ENCODE measurements at places on chromosomes 12 and 14.
A peak's percentile ranks its signal among the peaks of the same experiment; 100 is the strongest.

- DNase-seq, result no peak
- H3K36me3 ChIP-seq, result no peaks in the 10 kb centered on the region
- no peak overlapping the region for H3K4me3 ChIP-seq
- no peaks in the 10 kb centered on the region for H3K27me3 ChIP-seq
- H3K27ac ChIP-seq, result no peak overlapping the region
- H3K4me1 ChIP-seq, result no peaks in the 10 kb centered on the region
These were observed 93.9 kb upstream of the DIO3 start for GRCh38 chr14:101467181-101467926.

DNA sequence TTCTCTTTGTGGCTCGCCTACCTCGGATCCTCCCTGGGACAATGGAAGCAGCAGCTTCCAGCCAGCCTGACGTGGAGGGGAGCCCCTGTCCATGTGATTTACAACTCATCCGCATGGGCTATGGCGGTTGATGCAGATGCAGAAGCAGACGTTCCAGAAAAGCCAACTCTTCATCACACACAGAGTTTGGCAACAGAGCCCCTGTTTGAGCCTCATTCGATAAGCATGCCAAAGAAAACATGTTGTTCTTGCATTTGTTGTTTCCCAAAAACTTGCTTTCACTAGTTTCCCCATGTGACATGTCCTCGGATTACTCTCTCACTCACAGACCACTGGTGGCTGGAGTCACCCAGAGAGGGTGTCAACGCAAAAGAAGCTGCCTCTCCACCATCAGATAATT lies 16.4 kb upstream of the TC2N start:
- no peak overlapping the region for H3K4me3 ChIP-seq
- H3K27ac ChIP-seq, result peak overlapping the region; percentile 25
- DNase-seq, result peak; percentile 81
- peaks cover 44% of the 10 kb centered on the region for H3K4me1 ChIP-seq
- H3K27me3 ChIP-seq, result no peaks in the 10 kb centered on the region
- peaks cover 26% of the 10 kb centered on the region for H3K36me3 ChIP-seq

- DNase-seq, result no peak
- no peak overlapping the region for H3K27ac ChIP-seq
- H3K36me3 ChIP-seq, result no peaks in the 10 kb centered on the region
- no peak overlapping the region for H3K4me3 ChIP-seq
These were observed 102.9 kb downstream of the ADCK1 start for GRCh38 chr14:77902811-77903210.

GRCh38 chr14:46197856-46198255 lies 453.7 kb downstream of the RPL10L start:
- H3K4me1 ChIP-seq, result no peaks in the 10 kb centered on the region
- no peak for DNase-seq
- no peaks in the 10 kb centered on the region for H3K36me3 ChIP-seq

GRCh38 chr12:131682510-131682895 lies 28.4 kb upstream of the SFSWAP start:
- no peak overlapping the region for H3K4me3 ChIP-seq
- H3K36me3 ChIP-seq, result no peaks in the 10 kb centered on the region
- no peaks in the 10 kb centered on the region for H3K4me1 ChIP-seq
- no peaks in the 10 kb centered on the region for H3K27me3 ChIP-seq
- no peak overlapping the region for H3K27ac ChIP-seq

GRCh38 chr12:50533203-50533584 lies 28.4 kb downstream of the DIP2B start:
- no peaks in the 10 kb centered on the region for H3K36me3 ChIP-seq
- no peak overlapping the region for H3K4me3 ChIP-seq
- H3K27ac ChIP-seq, result no peak overlapping the region
- H3K27me3 ChIP-seq, result no peaks in the 10 kb centered on the region
- DNase-seq, result no peak
